Activated CD8-positive, alpha-beta T cell treated with anti-CD3 and anti-CD28 coated beads, Interleukin-2, amount 10 ng/mL, durations not matched to agents 7 days and 5 days (primary cell): ENCODE measurements at places on chromosomes 13 and 19. TPM values are rescaled to one million over a fixed set of nuclear protein-coding genes. Genes with fewer than 3 reads are reported as not detected.
A peak's percentile ranks its signal among the peaks of the same experiment; 100 is the strongest.

- H3K4me3 ChIP-seq: no peak overlapping the region
- no peak for DNase-seq
- H3K36me3 ChIP-seq: peaks cover 4% of the 10 kb centered on the region
- H3K27me3 ChIP-seq: no peaks in the 10 kb centered on the region
- H3K4me1 ChIP-seq: peaks cover 35% of the 10 kb centered on the region
Observed at GRCh38 chr19:17497149-17497798, 14.2 kb upstream of the PGLS start.

The ZIC2 gene
- total RNA-seq: not detected

The CEACAM20 gene
- total RNA-seq: not detected

The PSPN gene
- total RNA-seq: 2.1 TPM

DNA sequence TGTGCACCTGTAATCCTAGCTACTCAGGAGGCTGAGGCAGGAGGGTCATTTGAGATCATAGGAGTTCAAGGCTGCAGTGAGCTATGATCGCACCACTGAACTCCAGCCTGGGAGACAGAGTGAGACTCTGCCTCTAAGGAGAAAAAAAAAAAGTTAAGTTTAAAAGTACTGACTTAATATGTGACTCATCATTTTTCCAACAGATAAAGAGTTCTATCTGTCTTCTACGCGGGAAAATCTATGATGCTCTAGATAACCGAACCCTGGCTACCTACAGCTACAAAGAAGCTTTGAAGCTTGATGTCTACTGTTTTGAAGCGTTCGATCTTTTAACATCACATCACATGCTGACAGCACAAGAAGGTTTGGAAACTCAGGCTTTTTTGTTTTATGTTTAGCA is 7.2 kb downstream of the CDC16 start:
- H3K27ac ChIP-seq: no peak overlapping the region
- no peak overlapping the region for H3K4me3 ChIP-seq
- H3K36me3 ChIP-seq: peaks cover 75% of the 10 kb centered on the region
- no peak for DNase-seq
- peaks cover 8% of the 10 kb centered on the region for H3K4me1 ChIP-seq

The CCDC8 gene
- not detected for total RNA-seq

DNA sequence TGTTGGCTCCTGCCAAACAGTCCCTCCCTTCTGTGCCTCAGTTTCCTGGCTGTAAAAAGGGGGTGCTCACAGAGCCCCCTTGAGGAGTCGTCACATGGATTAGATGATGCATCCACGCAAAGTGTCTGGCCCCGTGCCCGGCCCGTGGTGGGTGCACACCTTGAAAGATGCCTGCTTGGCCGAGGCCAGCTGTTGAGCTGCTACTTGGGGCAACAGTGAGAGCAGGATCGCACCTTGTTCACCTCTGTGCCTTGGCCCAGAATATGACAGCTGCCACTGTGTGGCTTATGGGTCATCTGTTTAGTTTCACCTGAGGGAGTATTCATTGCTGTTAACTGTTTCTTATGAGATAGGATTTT is 17.7 kb downstream of the CRTC1 start:
- no peaks in the 10 kb centered on the region for H3K27me3 ChIP-seq
- no peak for DNase-seq
- H3K4me3 ChIP-seq: peak overlapping the region; percentile 78
- peaks cover 25% of the 10 kb centered on the region for H3K4me1 ChIP-seq

The TMEM145 gene
- not detected for total RNA-seq
